Stimulated activated CD8-positive, alpha-beta memory T cell treated with anti-CD3 and anti-CD28 coated beads, Interleukin-7, amount 100 ng/mL, for 24 hours (primary cell): ENCODE measurements at places on chromosomes 3 and 15.

DNA sequence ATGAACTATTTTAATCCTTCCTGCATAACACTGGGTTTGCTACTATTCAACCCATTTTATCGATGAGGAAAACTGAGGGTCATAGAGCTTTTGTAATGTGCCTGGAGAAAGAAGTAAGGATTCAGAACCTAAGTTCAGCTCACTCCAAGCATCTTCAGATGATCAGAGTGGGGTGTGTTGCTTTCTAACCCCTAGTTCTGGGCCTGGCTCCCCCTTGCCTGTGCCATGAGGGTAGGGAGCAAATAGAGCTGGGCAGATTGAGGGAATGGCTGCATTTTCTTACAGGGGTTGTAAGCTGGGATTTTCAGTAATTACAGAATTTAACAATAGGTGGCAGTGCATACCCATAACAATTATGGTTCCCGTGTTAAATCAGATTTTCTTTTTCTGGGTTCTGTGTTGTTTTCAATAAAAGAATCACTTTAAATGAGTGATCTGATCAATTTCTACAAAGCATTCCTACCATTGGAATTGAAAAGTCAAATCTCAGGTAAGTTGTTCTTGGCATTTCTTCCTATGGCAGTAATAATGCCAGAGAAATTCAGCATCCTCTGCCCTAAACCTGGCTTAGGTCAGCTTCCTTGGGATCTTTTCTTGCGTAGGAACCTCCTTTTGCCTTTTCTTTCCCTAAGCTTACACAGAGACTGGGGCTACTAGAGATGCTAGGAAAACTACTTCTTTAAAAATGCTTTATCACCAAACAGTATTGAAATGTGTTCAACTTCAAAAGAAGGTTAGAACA is 103.8 kb upstream of the IL12A start:
- no peak for DNase-seq

- no peak for DNase-seq
Observed at GRCh38 chr3:12139111-12139511, 19.6 kb downstream of the TIMP4 start.

GRCh38 chr3:45881078-45882022 is 5.0 kb upstream of the CCR9 start:
- no peak for DNase-seq

DNA sequence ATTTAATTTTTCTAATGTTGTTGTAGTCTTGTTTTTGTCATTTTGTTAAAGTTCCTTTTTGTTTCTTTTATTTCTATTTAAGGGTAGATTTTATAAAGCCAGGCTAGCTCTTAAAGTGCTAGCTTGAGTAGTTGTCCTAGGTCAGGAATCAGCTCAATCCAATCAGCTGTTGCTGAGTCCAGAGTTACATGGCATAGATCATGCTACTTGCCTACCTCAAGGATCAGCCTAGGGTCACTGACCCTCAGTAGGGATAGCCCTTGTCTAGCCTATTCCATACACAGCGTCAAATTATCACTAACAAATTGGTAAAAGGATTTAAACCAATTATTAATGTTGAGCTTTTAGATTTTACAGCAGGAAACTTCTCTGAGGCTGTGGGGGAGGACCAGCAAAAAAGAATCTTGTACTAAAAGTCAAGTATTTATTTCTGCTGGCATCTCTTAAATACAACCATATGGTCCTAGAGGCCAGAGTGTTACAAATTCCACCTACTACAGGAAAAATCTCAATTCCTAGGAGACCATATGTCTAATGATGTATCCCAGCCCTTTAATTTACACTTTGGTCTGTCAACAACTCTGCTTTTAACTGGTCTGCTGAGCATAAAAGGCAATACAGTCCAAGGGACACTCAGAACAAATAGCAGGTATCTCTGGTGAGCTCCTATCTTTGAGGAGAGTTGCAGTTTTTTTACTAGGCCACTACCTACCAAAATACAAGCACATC is 138.3 kb upstream of the PTPRG start:
- no peak for DNase-seq

DNA sequence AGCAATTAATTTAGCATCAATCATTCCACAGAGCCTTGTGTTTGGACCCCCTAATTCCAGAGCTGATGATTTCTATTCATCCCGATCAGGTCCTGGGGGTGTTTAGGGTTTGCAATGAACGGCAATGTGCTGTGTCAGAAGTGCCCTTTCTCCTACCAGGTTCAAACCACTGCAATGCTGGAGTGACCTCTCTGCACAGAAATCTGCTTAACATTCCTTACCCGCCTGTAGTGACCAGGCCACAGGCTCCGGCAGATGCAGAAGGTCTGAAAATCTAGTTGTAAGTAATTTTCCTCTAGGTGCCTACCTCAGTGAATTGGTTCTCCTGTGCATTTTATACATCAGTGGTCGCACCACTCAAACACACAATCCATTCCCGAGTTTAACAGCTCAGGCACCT is 725.3 kb upstream of the CFAP20DC start:
- no peak for DNase-seq

DNA sequence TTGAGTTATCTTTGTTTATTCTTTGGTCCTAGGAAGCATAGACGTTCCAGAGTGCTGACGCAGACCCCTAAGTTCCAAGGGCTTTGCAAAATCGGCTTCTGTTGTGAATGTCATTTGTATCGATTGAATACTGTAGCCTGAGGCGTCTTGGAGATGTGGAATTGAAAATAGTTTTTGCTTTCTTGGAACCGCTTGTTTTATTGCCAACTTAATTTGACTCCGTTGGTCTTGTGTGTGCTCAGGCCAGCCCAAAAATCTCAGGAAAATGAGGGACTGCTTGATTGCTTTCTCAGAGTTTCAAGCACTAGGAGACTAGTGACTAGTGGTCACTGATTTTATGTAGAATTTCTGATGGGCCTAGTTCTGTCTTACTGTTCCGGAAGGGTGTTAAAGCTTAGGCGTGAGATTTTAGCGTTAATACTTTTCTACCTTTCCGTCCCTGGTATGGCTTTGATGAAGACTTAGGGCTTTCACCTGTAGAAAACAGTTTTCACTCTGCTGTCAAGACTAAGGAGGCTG is 263 bp upstream of the UTS2B start:
- no peak for DNase-seq

GRCh38 chr3:62368705-62369475 is 4.5 kb downstream of the FEZF2 start:
- no peak for DNase-seq

DNA sequence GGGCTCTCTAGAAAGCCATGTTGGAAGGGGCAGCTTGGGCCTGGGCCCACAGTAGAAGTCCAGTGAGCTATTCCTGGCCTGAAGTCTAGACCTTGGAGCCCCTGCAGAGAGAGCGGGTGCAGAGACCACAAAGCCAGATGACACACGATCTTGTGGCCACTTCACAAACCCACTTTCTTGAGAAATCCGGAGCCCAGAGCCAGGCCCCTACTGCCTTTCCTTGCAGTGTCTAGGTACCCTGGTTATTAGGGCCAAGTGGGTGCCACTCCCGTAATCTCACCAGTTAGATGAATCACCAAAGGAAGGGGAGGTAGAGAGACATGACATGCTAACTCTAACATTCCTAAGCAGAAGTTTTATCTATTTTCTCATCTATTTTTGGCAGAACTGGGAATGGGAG is 72.5 kb upstream of the ADAMTSL3 start:
- no peak for DNase-seq

DNA sequence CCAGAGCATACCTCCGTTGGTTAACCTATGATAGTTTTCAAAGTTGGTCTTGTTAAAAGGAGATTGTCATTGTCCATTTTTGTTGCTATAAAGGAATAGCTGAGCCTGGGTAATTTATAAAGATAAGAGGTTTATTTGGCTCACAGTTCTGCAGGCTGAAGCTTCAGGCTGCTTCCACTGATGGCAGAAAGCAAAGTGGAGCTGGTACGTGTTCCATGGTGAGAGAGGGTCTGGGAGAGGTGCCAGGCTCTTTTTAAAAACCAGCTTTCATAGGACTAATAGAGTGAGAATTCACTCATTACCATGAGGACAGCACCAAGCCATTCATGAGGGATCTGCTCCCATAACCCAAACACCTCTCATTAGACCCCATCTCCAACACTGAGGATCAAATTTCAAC is 107.3 kb downstream of the SLMAP start:
- DNase-seq, result no peak

- DNase-seq, result no peak
Observed at GRCh38 chr3:1693145-1693544, 405.5 kb upstream of the CNTN4 start.

DNA sequence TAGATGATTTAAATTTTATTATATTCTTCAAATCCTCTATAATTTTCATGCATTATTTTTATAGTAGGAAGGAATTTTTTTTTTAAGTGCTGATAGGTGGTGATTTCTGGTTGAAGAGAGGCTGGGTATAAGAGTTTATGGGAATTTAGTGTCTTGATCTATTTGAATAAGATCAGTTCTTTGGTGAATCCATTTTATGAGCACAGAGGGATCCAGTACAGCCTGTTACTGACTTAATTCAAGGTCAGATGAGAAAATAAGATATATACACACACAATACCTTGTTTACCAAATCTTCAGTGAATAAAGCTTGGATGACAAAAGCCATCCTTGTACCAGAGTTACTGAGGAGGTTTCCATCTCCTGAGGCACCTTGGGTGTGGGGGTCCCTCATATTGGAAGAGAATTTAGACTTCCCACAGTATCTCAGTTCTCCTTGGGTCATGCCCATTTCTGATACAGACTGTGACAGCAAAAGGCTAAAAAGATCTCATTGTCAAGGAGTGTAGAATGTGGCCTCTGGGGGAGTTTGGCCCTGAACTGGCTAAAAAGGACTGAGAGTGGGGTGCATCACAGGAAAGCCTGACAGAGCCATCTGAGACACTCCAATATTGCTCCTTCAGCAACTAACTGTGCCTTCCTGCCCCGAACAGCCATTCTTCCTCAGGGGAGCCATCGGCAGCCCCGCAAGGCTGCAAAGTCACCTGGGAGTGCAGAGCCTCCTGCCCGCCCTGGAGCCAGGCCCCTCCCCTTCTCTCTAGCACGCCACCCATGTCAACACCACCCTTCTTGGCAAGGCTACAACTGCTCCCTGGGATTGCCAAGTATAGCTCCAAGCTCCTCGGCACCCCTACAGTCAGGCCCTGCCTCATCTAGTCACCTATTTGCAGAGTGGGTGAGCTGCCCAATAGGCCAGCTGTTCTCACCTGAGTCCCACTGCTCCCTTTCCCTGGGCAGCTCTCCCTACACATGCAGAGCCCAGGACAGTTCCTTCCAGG is 43.1 kb upstream of the HACD2 start:
- no peak for DNase-seq

DNA sequence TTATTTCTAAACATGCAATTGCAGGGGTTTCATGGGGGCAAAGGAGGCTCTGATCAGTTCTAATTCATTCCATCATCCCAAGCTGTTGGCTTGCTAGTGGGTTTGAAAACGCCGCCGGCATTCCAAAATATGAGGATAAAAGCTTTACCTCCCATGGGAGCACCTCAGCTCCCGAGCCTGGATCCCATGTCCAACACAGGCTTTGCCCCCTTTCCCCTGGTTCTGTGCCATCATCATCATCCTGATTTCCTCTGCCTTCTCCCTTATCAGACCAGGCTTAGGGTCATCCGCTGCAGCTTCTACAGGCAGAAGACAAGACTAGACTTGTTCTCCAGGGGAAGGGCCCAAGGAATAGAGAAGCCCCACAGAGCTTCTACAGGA is 25.4 kb downstream of the SH3BP5 start:
- DNase-seq, result no peak

DNA sequence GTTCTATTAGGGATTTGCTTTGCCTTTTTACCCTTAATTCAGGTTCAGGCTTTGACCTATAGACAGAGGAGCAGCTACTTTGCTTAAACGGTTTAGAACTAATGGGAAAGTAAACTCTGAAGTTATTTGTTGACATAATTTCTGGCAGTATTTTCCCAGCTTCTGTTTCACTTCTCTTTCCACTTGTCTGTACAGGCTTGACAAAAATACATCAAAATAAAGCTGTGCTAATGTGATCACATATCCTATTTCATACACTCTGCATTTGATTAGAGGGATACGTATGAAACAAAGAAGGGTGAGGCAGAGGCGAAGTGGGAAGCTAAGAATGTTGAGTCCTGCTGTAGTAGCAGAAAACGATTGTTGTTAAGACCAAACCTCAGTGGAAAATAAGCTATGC is 389.1 kb upstream of the RARB start:
- DNase-seq, result no peak

DNA sequence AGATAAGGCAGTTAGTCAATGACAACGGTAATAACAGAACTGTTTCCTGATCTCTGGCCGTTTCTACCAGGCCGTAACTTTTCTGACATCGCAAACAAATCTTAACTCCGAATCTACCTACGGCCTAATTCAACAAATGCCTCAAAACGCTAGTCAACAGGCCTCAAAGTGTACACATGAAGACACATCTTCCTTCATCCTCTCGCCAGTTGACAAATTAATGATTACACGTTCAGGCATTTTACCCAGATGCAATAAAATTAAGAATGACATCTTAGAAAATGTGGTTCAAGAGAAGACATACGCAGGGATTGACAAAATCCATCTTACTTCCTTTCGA is 1.5 kb downstream of the SFMBT1 start:
- no peak for DNase-seq

DNA sequence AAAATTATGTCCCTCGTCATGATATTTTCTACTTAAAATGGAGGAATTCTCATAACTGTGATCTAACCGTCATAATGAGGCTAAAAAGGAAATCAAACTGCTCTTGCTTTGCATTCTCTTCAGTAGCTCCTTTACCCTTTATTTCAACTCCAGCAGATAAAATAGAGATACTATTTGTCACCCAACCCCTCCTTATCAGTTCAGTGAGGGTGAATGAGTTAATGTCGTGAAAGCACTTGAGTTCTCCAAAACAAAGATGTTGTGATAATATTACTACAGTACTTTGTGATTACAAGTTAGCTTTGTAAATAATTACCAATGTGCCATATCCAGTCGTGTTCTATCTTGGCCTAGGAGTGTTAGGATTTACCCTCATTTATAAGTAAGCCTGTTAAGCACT is 63.4 kb upstream of the ANKRD28 start:
- DNase-seq, result no peak

DNA sequence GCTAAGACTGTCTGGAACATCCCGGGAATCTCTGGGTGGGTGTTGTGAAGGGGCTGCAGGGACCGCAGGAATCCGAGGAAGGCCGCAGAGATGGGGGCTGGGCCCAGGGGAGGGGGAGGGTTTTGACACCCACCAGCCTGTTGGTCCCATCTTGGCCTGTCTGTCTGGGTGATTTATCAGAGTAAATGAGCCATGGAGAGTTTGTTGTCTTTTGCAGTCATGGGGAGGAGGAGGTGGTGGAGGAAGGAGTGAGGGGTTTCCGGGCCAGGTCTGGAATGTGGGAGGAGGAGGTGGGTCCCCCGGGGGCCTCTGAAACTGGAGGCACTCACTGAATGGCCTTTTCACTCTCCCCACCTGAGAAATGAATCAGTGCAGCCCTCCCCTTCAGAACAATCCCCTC is 11.5 kb downstream of the SEMA3F start:
- DNase-seq, result no peak
